ENCODE measurements at places on chromosomes 7 and 10.

DNA sequence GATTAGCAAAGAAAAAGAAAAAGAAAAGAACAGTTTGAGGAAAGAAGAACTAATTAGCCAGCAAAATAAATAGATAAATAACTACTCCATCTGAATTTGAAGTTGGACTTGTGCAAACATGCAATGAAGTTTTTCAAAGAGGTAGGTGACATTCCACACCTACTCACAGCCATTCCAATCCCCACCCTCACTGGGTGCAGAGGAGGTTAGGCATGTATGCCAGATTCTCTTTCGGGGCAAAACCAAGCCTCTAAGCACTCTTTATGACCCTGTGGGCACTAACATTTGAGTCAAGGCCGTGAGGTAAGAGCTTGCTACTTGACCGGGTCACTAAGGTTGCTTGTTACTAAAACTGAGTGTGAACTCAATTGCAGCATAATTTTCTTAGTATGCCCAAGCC is 108.4 kb upstream of the SEMA3A start:
- DNase-seq, result no peak

- no peak for DNase-seq
These were observed 20.4 kb downstream of the PARP12 start for GRCh38 chr7:140042386-140042670.

- DNase-seq, result no peak
These were observed 29.7 kb upstream of the PAX2 start for GRCh38 chr10:100715445-100716385.

DNA sequence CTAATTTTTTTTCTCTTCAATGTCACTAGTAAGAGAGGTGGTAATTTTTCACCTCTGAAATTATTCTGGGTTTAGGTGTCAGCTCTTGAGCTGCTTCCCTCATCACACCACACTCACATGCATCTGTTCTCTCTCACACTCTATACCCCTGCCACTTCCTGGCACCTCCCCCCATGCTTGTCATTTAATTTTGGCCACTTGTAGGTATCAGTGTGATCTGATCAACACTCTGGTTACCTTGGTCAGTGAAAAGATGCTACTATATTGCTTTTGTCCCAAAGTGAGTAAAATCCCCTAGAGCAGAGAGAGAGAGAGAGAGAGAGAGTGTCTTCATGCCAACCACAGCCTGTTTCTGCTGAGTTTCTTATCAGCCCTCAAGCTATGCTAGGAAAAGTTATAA is 42.5 kb downstream of the STK17A start:
- no peak for DNase-seq

GRCh38 chr10:103227416-103227815 is 18.3 kb upstream of the RPEL1 start:
- no peak for DNase-seq

DNA sequence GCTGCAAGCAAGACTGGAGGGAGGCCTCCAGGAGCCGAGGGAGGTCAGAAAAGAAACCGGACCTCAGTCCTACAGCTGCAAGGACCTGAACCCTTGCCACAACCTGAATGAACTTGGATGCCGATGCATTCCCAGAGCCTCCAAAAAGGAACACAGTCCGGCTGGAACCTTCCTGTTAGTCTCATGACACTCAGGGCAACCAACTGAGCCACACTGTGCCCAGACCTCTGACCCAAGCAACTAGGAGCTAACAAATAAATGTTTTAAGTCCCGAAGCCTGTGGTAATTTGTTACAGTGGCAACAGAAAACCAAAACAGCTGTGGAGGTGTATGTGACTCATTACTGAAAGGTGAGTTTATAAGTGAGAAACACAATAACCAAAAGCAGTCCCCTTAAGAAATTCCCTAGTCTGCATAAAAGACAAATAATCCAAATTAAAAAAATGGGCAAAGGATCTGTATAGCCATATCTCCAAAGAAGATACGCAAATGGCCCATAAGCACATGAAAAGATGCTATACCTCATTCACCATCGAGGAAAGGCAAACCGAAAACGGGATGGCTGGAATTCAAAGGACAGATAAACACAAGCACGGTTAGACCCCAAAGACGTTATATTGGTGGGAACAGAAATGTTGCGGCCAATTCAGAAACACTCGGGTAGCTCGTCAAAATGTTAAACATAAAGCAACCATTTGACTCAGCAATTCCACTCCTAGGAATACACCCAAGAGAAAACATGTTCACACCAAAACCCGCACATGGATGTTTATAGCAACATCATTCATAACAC is 24.8 kb downstream of the GNA12 start:
- DNase-seq, result no peak

GRCh38 chr7:36790311-36790787 is 66.1 kb upstream of the AOAH start:
- DNase-seq, result no peak

- DNase-seq, result no peak
These were observed 36.6 kb upstream of the PDLIM1 start for GRCh38 chr10:95327367-95327766.

Data from activated CD4-positive, CD25-positive, alpha-beta regulatory T cell (primary cell).